ENCODE measurements at places on chromosomes 5 and 9. TPM values are rescaled to one million over a fixed set of nuclear protein-coding genes. Genes with fewer than 3 reads are reported as not detected.

- DNase-seq, result peak; percentile 51
Measured at GRCh38 chr5:10902145-10902544, 141.1 kb upstream of the DAP start.

- peak; percentile 45 for DNase-seq
Measured at GRCh38 chr5:116272281-116272941, 187.6 kb downstream of the COMMD10 start.

- peak; percentile 40 for DNase-seq
Measured at GRCh38 chr9:650362-650761, 191.1 kb upstream of the DMRT1 start.

DNA sequence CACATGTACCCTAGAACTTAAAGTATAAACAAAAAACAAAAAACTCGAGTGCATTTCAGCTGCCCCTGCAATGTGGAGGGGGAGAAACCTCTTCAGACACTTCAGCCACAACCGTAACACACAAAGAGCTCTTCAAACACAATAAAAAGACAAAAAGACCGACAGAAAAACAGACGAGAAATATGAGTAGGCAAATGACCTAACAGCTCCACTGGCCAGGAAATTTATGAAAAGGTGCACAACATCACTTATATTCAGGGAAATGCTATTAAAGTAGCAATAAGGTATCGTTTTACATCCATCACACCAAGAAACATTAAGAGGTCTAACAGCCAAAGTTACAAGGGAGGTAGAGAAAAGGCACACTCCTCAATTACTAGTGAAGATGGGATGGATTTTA, 6.2 kb downstream of the ZBED3 start:
- no peak for DNase-seq

FYB1 gene
- not detected for total RNA-seq

FRMPD1 gene
- not detected for total RNA-seq

FREM1 gene
- 0.22 TPM for total RNA-seq

All from epithelial cell of proximal tubule (primary cell).